Activated T-helper 1 cell treated with Interleukin-2 at 50 U/mL for 16 hours (primary cell): ENCODE measurements at places on chromosomes 2 and 18.

DNA sequence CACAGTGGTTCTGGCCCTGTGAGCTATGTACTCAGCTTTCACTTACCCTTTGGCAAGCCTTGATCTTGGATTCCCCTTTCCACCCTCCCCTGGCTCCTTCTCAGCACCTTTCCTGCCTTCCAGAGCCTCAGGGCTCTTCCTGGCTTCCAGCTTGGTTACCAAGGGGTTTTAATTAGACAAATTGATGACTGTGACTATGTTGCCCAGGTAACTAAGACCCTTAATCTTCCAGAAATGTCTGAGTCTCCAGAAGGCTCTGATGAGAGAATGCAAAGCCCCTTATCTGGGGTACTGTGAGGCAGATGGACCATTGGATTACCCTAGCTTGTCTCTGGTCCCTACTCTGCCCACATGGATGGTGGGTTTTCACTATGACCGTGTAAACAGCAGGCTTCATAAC is 174.2 kb downstream of the LOXHD1 start:
- DNase-seq: no peak

- no peak for DNase-seq
Measured at GRCh38 chr18:45252474-45252873, 362.8 kb upstream of the SLC14A2 start.

- no peak for DNase-seq
Measured at GRCh38 chr18:32160547-32160946, 29.3 kb upstream of the MEP1B start.

- no peak for DNase-seq
Measured at GRCh38 chr2:236342507-236342906, 78.3 kb upstream of the ASB18 start.
